Heart right ventricle (tissue), 16 donors: ENCODE measurements at places on chromosomes 13 and 19. TPM values are rescaled to one million over a fixed set of nuclear protein-coding genes. Genes with fewer than 3 reads are reported as not detected.

The LATS2 gene
- total RNA-seq, result 44.3 TPM

The VSIG10L gene
- 0.53 TPM for total RNA-seq

The MBD3L3 gene
- not detected for total RNA-seq

- no peak for DNase-seq
Measured at GRCh38 chr13:98892821-98893220, 85.0 kb downstream of the DOCK9 start.

- no peak for DNase-seq
Measured at GRCh38 chr13:110553417-110553816, 8.1 kb downstream of the RAB20 start.
